ENCODE measurements at places on chromosomes 3 and 15.

GRCh38 chr3:117660941-117661817 is 951.6 kb downstream of the TUSC7 start:
- no peak for DNase-seq

DNA sequence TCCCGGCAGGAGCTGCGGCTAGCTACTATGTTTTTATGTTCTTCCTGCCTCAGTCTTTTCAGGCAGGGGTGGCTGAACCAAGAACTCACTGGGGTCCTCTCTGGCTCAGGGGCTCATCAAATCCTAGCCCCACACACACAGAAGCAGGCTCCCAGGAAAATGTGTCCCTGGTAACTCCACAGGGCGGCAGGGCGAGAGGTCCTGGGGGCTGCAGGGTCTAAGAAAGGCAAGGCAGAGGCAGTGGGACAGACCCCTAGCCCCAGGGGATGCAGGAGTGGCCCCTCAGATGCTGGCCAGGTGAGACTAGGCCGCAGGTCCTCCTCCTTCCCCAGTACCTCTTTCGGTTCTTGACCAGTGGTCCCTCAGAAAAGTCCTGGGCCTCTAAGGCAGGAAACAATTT is 48.9 kb downstream of the PTH1R start:
- no peak for DNase-seq

- DNase-seq, result no peak
These were observed 122.7 kb downstream of the B3GALNT1 start for GRCh38 chr3:160982491-160982890.

- no peak for DNase-seq
These were observed 316.7 kb downstream of the TLE3 start for GRCh38 chr15:69780981-69781380.

DNA sequence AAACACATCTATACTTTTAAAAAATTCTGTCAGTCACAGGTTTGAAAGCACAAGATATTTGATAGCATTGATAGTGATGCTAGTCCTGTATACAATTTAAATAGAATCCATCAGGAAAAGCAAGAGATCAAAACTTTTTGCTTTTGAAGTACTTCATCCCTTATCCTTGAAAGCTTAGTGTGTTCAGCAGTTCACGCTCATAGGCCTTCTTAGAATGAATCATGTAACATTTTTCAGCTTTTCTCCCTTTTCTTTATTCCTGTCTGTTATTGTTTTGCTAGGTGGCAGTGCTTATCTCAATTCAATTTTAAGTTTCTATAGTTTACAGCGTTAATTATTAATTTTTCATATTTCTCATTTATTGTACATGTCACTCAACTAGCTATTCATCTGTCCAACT is 69.1 kb downstream of the FGF7 start:
- DNase-seq, result no peak

DNA sequence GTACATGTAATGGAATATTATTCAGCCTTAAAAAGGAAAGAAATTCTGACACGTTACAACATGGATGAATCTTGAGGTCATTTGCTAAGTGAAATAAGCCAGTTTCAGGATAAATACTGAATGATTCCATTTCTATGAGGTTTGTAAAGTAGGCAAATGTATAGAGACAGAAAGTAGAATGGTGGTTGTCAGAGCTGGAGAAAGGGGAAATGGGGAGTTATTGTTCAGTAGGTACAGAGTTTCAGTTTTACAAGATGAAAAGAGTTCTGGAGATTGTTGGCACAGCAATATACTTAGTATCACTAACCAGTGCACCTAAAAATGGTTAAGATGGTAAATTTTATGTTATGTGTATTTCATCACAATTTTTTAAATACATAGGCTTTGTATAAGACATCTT is 60.6 kb downstream of the USP8 start:
- DNase-seq, result no peak

GRCh38 chr3:69137005-69137404 is 14.6 kb upstream of the LMOD3 start:
- DNase-seq, result no peak

DNA sequence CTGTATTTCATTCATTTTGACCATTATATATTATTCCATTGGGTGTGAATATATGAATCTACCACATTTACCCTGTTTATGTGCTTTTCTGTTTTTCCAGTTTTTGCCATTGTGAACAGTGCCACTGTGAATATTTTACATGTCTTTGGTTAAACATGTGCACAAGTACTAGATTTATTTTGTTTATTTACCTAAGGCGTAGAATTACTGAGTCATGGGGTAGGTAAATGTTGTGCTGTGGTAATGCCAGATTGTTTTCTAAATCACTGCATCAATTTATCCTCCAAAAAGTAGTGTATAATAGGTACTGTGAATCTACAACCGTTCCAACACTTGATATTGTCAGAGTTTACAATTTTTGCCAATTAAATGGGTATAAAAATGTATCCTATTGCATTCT is 362.1 kb upstream of the AGTR1 start:
- no peak for DNase-seq

DNA sequence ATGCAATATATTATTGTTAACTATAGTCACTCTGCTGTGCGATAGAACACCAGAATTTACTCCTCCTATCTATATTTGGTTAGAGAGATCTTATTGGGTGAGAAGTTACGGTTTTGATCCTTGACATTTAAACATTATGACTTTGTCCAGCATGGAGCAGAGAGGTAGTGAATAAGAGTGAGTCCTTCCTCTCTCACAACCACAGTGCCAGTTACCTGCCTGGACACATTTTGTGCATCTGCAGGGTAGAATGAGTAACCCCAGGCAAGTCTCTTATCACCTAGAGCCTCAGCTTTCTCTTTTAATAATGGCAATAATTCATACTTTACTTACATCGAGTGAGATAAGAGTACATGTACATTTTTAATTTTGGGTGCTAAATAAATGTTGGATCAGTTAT is 24.1 kb downstream of the KAT2B start:
- no peak for DNase-seq

- no peak for DNase-seq
These were observed 37.9 kb upstream of the TSC22D2 start for GRCh38 chr3:150370122-150370602.

GRCh38 chr3:13144163-13145023 is 71.2 kb upstream of the IQSEC1 start:
- DNase-seq, result no peak

GRCh38 chr3:53457068-53457467 is 37.3 kb upstream of the CACNA1D start:
- DNase-seq, result no peak

DNA sequence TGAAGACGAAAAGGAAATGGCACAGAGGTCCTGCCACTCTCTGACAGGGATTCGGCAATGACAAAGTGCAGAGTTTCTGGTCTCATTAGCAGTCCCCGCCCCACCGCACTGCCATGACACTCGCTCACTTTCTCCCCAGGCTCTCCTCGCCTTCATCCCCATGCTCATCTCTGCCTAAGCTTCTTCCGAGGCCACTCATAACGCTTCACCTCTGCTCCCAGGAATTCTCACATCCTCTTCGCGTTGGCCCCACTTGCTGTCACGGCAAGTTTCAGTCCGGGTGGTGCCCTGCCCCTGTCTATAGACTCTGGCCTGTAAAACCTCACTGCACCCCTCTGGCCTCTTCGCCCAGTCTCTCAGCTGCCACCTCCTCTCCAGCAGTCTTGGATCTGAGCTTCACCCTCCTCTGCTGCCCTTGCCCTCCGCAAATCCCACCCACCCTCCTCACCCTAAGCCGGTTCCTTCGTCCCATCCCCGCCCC is 654 bp downstream of the RUBCN start:
- no peak for DNase-seq

GRCh38 chr3:123652342-123652984 is 67.6 kb upstream of the HACD2 start:
- peak; percentile 58 for DNase-seq

DNA sequence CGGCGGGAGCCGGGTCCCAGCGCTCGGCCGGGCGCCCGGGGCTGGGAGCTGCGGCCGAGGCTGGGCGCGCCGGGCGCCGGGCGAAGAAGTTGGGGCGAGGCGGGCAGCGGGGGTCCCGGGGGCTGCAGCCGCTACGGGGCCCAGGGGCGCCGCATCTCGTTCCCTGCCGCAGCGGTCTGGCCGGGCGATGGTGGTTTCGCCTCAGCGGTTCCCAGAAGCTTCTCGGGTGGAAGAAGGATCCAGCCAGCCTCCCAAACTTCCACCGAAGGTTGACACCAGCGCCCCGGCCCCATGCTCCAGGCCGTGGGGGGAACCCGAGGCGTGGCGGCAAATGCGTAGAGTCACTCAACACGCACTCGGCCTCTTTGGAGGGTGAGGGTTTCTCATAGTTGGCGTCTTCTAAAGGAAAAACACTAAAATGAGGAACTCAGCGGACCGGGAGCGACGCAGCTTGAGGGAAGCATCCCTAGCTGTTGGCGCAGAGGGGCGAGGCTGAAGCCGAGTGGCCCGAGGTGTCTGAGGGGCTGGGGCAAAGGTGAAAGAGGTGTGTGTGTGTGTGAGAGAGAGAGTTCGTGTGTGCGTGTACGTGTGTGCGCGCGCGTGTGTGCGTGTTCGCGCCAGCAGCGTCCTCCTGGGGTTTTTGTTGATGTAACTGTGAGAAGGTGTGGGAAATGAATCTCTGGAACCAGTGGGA is 940 bp downstream of the BOC start:
- DNase-seq, result no peak

DNA sequence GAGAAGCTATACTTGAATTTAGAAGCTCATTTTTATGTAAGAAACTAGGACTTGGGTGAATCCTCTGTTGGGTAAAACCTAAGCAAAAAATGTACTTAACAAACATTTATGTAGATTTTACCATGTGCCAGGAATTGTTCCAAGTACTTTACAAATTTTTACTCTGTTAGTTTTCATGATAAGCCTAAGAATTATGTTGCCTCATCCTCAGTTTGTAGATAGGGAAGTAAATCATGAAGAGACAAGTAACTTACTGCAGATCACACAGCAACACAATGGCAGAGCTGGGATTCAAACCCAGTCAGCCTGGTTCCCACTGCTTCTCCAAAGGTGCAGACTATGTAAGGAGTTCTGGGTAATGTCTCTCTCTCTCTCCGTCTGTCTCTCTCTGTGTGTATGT is 169.9 kb downstream of the DIPK2A start:
- DNase-seq, result no peak

DNA sequence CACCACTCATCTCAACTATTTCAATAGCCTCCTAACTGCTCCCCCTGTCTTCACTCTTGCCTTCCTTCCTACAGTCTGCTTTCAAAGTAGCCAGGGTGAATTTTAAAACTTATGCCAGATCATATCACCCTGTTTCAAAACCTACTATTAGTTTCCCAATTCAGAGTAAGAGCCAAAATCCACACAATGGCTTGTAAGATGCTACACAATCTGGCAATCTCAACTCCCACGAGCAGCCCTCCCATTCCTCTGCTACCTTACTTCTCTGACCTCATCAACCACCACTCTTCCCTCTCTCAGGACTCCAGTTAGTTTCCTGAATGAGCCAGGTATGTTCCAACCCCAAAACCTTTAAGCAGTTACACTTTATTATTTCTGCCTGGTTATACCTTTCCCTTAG is 62.5 kb downstream of the VPS13C start:
- no peak for DNase-seq

DNA sequence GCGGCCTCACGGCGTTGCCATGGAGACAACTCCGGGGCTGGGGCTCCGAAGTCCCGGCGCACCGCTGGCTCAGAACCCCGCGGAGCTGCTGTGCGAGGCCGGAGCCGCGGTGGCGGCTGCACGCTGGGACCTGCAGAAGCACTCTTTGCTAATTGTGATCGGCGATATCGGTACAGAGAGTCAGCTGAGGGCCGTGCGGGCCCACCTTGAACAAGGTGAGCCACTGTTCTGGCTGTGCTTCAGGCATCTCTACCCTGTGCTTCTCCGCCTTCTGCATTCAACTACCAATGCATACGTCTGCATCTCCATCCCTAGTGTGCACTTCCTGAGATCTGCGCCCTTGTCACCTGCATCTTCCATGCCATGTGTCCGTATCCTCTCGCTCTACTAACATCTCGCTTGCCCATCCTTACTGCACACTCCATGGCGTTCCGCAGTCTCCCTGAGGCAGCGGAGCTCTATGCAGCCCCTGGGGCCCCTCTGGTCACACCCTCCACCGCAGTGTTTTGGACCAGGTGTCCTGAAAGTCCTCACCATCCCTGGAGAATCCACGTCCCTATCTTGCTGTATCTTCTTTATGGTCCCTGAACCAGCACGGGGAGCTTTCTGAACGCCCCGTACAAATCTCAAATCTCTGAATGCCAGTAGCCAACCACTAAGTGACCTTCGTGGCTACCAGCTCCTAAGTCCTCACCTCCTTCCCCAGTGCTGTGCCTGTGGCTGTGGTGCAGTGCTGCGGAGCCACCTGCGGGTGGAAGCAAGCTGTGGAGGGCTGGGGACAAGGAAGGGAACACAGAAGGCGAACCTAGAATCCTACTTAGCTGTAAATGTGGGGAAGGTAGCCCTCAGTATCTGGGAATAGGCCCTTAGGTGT is 6.2 kb upstream of the MAP1A start:
- peak; percentile 9 for DNase-seq

All from NCI-H1092 (cell line).